HEK293T (cell line): ENCODE measurements at places on chromosomes 5 and 9.

- no peak for DNase-seq
Measured at GRCh38 chr5:133400120-133400519, 212.2 kb downstream of the FSTL4 start.

DNA sequence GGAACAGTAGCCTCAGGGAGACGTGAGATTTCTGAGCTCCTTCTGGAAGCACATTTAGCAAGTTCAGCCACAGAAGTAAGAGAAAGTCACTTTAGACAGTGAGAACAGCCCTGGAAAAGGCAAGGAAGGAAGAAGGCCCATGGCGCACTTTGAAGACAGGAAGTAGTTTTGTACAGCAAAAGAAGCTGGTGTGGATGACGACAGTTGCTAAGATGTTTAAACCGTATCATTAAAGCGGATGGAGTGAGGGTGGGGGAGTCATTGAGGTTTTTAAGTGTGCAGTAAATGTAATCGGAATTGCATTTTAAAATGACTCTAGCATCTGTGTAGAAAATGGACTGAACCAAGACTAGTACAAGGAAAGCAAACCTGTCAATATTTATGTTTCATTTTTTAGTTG, 15.3 kb upstream of the TRPM3 start:
- no peak for DNase-seq

DNA sequence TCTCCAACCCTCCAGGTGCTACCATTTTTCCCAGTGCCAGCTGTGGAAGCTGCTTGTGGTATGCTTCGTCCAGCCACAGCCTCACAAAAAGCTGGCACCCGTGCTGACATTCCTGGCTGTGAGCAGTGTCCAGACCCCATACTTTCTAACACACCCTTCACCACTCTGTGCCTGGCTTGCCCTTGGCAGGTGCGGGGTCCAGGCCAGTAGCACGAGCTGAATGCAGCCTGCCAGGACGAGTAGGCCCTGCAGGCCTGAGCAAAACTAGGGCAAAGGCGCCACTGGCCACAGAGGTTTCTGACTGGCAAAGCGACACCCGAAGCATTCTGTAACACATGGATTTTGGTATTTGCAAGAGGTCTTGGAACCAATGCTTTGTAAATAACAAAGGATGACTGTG, 26.0 kb upstream of the GHR start:
- no peak for DNase-seq

GRCh38 chr5:41863871-41864486, 6.2 kb downstream of the OXCT1 start:
- no peak for DNase-seq

GRCh38 chr5:96683810-96684209, 21.6 kb downstream of the CAST start:
- DNase-seq = no peak

DNA sequence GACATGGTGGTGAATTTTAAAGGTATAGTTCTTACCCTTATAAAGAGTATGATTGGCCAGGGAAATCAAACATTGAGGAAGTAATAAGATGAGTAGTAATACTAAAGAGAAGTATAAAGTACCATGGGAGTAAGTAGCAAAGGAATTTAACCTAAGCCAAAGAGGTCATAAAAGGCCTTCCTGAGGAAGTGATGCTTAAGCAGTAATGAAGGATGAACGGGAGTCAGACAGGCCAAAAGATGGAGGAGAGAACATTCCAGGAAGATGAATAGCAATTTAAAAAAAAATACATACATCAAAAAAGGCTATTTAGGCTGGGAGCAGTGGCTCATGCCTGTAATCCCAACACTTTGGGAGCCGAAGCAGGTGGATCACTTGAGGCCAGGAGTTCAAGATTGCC, 29.0 kb downstream of the KLHL3 start:
- DNase-seq = no peak

GRCh38 chr5:120852222-120852860, 388.2 kb downstream of the PRR16 start:
- no peak for DNase-seq

DNA sequence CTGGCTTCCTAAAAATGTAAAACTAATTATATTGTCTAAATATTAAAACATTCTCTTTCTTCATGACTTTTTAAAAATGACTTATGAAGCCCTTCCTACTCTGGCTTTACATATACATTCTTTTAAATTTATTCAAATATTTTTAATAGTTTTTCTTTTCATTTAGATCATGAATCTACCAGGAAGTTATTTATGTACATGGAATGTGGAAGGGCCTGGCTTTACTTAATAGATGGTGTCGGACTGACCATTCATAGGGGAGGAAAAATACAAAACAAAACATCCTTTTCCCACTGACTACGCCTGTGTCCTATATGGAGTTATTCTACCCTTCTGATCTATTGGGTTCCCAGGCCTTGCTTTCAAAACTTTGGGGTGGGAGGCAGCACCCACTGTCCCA, 129.8 kb downstream of the MACROH2A1 start:
- DNase-seq = no peak

DNA sequence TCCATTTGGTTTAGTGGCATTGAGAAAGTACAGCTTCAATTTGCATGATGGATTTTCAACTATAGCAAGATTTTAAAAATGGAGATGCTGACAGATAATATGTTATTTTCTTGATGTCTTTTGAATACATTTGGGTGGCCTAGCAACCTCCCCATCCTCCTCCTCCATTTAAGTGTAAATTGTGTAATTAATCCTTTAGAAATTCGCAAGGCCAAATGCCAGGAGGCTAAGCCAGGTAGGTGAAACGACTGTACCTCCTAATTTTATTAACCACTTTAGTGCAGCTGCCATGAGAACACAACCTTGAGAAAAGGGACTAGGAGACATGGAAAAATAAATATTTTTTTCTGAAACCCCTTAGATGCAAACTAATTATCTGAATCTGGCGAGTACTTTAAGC, 248.8 kb downstream of the MRPS30 start:
- no peak for DNase-seq

DNA sequence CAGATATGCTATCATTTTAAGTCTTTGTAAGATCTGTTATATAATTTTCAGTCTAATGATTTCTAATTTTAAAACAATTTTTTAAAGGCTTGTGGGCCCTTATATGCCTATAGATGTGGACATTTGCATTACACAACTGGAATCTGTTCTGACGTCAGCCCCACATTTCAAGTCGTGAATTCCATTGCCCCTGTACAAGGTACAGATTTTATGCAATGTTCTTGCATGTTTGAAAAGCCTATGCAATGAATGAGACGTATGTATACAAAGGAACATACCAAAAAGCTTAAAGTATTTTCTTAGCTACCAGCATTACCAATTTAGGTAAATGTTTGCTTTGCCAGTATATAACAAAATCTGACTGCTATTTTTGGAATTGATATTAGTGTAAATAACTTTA, 77.2 kb downstream of the ITGA1 start:
- no peak for DNase-seq

GRCh38 chr5:14009575-14009974, 65.1 kb upstream of the DNAH5 start:
- DNase-seq = no peak

DNA sequence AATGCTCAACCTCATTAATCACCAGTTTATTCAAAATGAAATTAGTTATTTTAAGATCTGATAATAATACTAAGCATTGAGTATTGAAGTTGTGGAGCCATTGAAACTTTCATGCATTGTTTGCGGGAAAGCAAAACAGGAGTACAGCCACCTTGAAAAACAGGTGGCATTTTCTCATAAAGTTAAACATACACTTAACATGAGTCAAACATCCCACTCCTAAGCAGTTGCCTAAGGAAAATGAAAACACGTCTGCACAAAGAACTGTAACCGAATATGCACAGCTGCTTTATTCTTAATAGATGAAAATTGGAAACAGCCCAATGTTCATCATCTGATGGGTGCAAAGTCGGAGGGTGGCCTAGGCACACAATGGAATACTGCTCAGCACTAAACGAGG, 177.3 kb downstream of the IRX2 start:
- no peak for DNase-seq

GRCh38 chr5:53481159-53481886, 894 bp downstream of the FST start:
- no peak for DNase-seq

GRCh38 chr5:13357929-13358328, 586.6 kb downstream of the DNAH5 start:
- no peak for DNase-seq

- peak; percentile 44 for DNase-seq
Measured at GRCh38 chr9:75001719-75002421, 26.2 kb downstream of the CARNMT1 start.
